ENCODE measurements at places on chromosomes 16 and 17. TPM values are rescaled to one million over a fixed set of nuclear protein-coding genes. Genes with fewer than 3 reads are reported as not detected.
A peak's percentile ranks its signal among the peaks of the same experiment; 100 is the strongest.

DNA sequence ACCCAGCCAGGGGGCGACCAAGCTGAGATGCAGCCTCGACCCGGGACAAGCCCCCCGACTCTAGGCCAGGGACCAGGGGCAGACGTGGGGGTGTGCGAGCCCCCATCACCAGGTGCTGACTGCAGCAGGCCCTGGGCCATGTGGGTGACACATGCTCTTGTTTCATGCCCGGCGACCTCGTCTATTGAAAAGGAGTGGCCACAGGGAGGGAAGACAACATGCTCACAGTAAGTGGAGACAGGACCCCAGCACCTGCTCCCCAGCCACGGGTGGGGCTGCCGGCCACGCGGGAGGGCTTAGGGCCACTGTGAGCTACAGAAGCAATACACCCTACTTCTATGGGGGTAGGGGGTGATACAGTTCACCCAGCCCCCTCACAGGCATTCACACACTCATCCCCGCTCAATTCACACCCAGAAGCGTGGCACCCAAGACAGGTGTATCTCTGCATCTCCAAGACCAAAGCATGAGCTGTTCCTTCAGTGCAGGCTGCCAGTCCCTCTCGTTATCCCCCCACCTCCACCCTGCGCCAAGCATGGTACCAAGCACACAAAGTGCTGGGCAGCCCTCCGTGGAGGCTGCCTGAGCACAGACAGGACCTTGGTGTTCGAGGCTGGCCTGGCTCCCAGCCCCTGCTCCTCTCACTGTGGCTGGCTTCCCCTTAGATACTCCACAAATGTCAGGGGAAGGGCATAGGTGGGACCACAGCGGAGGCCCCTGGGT lies 13.6 kb downstream of the VASN start:
- no peak for DNase-seq

DNA sequence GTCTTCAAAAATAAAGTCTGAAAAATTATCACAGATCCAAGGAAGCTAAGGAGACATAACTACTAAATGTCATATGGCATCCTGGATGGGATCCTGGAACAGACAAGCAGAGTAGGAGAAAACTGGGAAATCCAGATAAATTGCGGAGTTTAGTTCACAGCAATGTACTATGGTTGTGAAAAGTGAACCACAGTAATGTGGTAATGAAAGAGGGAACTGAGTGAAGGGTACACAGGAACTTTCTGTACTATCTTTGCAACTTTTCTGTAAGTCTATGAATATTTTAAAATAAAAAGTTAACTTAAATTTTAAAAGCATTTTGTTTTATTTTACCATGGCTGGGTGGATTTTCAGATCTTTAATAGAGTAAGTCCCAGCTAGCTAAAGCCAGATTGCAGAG lies 16.3 kb downstream of the SLFN12L start:
- no peak for DNase-seq

DNA sequence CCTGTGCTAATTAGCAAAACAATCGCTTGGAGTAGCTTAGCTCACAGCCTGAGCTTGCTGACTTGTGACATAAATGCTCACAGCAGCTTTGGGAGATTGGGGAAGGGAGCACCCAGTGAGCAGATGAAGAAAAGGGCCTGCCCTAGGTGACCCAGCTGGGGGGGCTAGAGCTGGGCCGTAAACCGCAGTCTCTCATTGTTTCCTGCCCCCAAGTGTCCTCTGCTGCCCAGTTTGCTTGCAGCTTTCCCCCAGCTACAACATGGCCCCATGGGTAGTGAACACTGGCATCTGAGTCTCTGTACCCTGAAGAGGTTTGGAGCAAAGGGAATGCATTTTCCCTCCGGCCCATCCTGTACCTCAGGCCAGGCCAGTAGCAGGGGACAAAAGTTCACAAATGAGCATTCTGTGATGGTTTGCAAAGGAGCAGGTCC lies 349.4 kb downstream of the SLC39A11 start:
- DNase-seq: no peak

DNA sequence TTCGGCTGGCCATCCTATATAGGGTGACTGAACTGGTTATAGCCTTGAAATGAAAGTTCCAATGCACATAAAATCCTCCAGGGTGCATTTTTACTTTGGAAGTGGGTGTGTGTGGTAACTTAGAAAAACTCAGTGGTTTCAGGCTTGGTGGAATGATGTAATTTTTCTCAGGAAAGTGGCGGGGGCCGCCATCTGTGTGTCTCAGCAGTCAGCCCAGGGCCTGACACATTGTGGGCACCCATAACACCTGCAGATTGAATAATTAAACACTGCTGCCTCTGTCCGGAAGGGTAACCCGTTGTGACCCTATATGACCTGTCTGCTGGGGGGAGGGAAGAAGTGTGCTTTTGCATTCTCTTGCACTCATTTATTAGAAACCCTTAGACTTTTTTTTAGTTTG lies 2.2 kb upstream of the PDP2 start:
- no peak for DNase-seq

- DNase-seq: no peak
Observed at GRCh38 chr17:74851612-74852236, 8.0 kb downstream of the GRIN2C start.

GRCh38 chr17:2755891-2756724 lies 6.7 kb upstream of the CCDC92B start:
- DNase-seq: no peak

DNA sequence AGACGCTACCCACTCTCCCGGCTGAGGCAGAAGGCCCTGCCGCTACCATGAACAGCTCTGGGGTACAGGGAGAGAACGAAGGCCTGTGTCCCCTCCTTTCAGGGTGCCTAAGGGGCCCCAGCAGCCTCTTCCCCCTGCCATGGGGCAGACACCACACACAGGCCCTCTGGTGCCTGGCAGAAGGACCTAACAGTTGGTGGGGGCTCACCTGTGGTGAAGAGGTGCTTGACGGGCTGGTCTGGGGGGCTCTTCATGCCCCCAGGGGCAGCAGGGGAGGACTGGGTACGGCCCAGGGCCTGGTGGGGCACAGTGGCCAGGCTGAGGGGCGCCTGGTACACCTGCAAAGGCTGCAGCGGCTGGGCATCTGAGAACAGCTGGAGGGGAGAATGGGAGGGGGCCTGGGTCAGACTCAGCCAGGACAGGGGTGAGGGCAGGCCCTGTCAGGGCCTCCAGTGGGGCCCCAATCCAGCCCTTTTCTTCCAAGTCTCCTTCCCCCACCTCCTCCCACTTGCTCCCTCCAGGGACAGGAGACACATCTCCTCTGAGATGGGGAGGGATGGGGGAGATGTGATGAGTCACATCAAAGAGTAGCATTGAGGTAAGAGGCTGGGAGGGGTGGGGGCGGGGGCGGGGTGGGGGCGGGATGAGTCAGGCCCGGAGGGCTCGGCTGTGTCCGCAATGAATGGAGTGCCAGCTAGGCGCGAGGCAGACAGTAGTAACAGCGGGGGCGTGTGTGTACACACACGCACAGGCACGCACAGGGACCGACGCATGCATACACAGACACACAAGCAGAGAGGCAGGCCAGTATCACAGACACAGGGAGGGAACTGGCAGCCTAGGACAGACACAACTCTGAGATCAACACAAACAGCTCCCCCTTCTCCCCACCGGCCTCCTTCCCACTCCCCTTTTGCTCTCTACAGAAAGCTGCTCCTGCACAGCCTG lies 16.1 kb downstream of the G6PC3 start:
- DNase-seq: peak; percentile 95

GRCh38 chr17:2061441-2061958 lies 6.6 kb downstream of the HIC1 start:
- DNase-seq: no peak

DNA sequence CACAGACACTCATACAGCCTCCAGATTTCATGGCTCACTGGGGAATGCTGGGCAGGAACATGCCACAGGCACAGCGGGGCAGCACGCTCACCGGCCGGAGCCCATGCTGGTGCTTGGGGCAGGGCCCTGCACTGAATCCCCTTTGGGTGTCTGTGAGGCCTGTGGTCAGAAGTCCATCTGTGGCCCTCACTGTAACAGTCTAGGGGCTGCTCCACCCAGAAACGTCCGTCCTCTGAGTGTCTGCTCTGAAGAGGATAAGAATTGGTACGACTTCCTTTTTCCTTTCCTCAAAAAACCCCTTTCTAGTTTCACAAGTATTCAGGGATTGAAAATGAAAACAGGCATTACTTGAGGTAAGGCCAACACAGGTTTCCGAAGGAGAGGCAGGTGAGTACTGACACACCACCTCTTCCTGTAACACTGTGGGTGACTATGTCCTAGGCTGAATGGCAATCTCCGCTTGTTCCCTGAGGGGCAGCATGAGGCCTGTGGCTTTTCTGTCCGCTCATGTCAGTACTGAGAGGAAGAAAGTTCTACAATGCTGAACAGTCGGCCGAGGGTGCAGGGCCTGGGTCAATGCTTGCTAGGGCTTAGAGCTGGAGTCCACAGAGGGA lies 42.5 kb downstream of the TMEM11 start:
- DNase-seq: no peak

DNA sequence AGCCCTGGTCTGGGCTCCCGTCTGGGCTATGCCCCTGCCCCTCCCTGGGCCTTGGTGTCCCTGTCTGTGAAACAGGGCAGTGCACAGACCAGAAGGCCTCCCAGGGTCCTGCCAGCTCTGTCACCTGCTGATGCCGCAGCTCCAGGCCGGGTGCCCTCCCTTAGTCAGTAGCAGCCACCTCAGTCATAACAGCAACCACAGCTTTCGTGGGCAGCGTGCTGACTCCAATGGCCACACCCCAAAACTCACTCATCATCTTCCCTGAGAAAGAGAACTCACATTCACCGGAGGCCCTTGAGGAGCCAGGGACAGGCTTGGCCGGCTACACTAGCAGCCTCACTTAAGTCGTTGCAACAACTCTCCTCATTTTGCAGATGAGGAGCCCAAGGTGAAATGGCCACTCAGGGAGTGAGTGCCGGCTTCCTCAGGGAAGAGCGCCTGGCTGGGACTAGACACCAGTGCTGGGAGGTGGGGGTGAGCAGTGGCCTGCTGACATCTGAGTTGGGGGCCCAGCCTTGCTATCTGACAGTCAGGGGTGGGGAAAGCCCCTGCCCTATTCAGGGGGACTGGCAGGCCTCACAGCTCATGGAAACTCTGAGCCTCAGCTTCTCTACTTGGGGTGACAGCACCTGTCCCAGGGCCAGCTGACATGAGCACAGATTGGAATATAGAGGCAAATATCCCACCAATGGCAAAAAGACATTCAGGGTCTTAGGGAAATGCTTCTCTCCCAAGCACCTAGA lies 22.6 kb downstream of the SLC5A10 start:
- no peak for DNase-seq

DNA sequence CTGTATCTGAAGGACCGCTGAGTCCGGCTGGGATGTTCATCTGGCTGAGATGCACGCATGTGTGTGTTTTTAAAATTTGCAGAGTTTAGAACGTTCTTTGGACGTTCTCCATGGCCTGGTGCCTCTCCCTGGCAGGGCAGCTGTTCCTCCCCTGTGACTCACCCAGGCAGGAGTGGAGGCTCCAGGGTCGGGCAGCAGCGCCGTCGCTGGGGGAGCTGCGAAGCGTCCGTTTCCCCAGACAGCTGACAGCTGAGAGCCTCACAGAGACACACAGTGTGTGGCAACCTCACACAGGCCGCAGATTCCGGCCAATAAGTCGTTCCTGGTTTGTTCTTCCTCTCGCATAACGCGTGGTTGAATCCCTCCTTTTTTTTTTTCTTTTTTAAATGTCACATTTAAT lies 80.6 kb downstream of the OR1D5 start:
- peak; percentile 92 for DNase-seq

GRCh38 chr17:38428643-38429371 lies 543 bp downstream of the ARHGAP23 start:
- peak; percentile 96 for DNase-seq

PTGES3L gene
- not detected for total RNA-seq

BAIAP3 gene
- 1.1 TPM for total RNA-seq

KRTAP9-2 gene
- not detected for total RNA-seq

PLLP gene
- total RNA-seq: not detected

PKMYT1 gene
- total RNA-seq: 12.0 TPM

Measured in MG63 (cell line).